ENCODE measurements at places on chromosomes 7 and 10.

GRCh38 chr10:129385600-129385999 is 81.4 kb upstream of the MGMT start:
- no peak for DNase-seq

DNA sequence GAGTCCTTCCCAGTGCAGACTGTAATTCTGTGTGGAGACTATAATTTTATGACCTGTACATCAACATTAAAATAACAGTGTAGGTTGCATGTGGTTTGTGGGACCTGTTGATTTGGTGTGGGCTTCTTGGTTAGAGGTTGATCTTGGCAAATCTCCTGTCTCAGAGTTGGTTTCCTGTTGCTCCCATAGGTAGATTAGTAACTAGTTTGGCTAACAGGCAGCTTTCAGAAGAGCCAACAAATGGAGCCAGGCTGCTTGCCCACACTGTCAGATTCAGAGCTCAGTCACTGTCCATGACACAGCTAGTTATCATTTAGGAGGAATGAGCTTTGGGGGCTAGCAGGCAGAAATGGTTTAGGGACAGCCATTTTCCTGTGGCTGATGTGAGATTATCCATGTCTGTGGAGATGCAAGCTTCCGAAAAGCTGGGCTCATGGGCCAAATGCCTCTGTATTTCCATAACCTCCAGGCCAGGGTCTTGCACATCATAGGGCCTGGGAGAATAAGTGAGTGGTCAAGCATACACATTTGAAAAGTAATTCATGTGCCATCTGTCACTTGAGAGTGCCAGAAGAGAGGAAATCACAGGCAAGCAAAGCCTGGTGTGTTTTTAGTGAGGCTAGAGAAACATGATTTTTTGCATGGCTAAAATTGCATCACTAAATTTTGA is 33.4 kb downstream of the CCM2 start:
- no peak for DNase-seq

DNA sequence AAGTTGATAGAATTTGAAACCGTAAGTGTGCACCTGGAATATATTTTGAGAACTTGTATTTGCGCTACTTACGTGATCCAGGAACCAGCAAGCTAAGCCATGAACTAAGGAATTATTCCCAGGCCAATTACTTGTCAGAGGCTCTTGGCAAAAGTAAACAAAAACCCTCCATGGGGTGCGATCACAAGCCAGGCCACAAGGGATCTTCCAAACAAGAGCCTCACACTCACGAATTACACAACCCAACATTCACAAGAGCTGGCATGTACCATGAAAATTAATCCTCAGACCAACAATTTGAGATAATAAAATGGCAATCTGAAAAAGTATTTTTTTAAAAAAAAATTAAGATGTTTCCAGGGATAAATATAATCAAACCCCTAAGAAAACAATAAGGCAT is 467.0 kb upstream of the AKR1E2 start:
- DNase-seq, result no peak

DNA sequence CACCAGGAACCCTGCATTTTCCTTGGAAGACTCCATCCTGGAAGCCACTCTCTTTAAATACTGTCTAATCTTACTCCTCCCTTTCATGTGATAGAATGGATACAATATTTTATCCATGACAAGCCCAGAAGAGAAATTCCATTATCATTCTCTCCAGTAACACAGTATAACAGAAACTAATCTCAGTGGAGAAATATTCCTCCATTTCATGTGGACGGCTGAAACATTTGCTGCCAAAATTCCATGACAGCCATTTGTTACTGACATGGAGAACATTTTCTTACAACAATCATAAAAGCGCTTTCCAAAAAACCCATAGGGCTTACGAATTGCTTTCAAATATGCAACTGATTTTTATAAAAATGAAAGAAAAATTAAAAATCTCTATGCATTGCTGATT is 392.8 kb upstream of the KLF6 start:
- DNase-seq, result no peak

GRCh38 chr7:141456298-141456697 is 94.9 kb upstream of the AGK start:
- DNase-seq, result no peak

DNA sequence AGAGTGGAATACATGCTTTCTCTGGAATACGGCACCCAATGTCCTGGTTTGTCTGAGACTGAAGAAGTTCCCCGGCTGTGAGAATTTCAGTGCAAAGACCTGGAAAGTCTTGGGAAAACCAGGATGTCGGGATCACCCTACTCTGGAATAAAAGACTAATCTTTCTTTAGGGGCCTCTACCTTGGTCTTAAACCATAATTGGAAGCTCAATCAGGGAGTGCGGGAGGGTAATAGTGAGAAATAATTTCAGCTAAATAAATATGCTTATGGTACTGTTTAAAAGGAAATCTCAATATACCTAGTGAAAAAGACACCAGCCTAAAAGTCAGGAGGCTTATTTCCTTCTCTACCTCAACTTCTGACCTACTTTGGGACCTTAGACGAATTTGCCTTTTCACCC is 236.1 kb upstream of the GLI3 start:
- DNase-seq, result no peak
